ENCODE measurements at places on chromosomes 4 and X. TPM values are rescaled to one million over a fixed set of nuclear protein-coding genes. Genes with fewer than 3 reads are reported as not detected.

Gene MSANTD1
- total RNA-seq = 0.46 TPM

Gene MAGEA12
- not detected for total RNA-seq

Gene TMEM154
- 4.5 TPM for total RNA-seq

Gene MAGEA3
- total RNA-seq = not detected

Gene GATA1
- not detected for total RNA-seq
